ENCODE measurements at places on chromosomes 16 and 17. TPM values are rescaled to one million over a fixed set of nuclear protein-coding genes. Genes with fewer than 3 reads are reported as not detected.

Gene PSME3
- 66.4 TPM for total RNA-seq

Gene CACNG4
- not detected for total RNA-seq

Gene KRT28
- total RNA-seq: not detected

Gene TEX14
- under 0.01 TPM for total RNA-seq

Gene CDRT15L2
- not detected for total RNA-seq

Gene TRPV2
- total RNA-seq: 40.8 TPM

Gene RABEP1
- total RNA-seq: 60.9 TPM

Gene MARF1
- 15.2 TPM for total RNA-seq

Gene RNFT1
- total RNA-seq: 15.4 TPM

Gene TMIGD1
- not detected for total RNA-seq

Gene INCA1
- total RNA-seq: 0.25 TPM

Gene TEKT5
- 0.12 TPM for total RNA-seq

Gene MT1E
- 90.1 TPM for total RNA-seq
